ENCODE measurements at places on chromosomes 1 and 21.

GRCh38 chr1:43853161-43853921, 80.3 kb upstream of the ARTN start:
- no peaks in the 10 kb centered on the region for H3K27me3 ChIP-seq
- peaks cover 3% of the 10 kb centered on the region for H3K4me1 ChIP-seq
- peak; percentile 5 for DNase-seq

DNA sequence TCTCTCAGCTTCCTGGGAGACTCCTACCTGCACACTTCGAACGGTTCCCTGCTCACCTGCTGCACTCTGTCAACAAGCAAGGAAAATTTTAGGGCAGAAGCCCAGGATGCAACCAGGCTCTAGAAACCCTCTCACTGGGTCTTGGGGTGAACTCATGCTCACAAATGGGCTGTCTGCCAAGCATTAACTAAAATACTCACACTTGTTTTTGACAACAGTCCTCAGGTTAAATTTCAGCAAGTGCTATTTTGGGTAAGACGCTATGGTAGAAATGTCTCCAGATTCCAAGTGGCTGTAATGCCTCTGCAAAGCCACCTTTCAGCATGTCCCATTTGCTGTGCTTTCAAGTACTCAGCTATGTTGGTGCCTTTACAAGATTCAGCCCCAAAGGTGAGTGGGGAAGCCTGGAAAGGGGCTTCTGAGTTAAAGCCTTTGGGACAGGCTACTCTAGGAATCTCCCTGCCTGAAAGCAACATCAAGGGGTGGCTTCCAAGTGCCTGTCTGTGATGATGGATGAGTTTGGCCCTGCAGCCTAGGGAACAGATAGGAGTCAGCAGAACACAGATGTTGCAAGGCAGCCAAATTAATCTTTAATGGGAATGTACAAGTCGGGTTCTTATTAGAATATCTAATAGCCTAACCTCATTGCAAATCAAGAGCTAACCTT, 211.9 kb upstream of the SPAG17 start:
- no peak overlapping the region for H3K27ac ChIP-seq
- H3K27me3 ChIP-seq: no peaks in the 10 kb centered on the region
- H3K4me1 ChIP-seq: no peaks in the 10 kb centered on the region
- H3K4me3 ChIP-seq: no peak overlapping the region
- no peaks in the 10 kb centered on the region for H3K36me3 ChIP-seq
- DNase-seq: no peak

GRCh38 chr1:32890516-32891240, 4.4 kb downstream of the HPCA start:
- no peaks in the 10 kb centered on the region for H3K4me1 ChIP-seq
- no peak overlapping the region for H3K27ac ChIP-seq
- no peak overlapping the region for H3K4me3 ChIP-seq
- no peak for DNase-seq
- peaks cover 4% of the 10 kb centered on the region for H3K27me3 ChIP-seq

DNA sequence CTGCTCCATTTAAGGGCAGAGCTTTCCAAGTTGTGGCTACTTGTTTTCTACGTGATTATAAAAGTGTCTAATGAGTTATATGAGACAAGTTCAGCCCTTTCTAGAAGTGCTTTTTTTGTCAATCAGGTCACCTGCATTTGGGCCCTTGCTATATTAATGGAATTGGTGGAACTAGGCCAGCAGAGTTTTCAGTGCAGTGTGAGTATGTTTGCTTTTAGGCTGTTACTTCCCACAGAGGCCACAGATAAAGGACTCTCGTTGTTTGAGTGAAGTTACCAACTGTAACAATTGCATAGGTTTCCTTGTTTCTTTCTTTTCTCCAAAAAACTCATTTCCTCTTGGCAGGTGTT, 10.9 kb downstream of the SMAP2 start:
- no peaks in the 10 kb centered on the region for H3K36me3 ChIP-seq
- no peaks in the 10 kb centered on the region for H3K27me3 ChIP-seq
- H3K4me1 ChIP-seq: peaks cover 84% of the 10 kb centered on the region
- H3K4me3 ChIP-seq: peak overlapping the region; percentile 44
- H3K27ac ChIP-seq: peak overlapping the region; percentile 99
- DNase-seq: no peak

- DNase-seq: no peak
- peaks cover 7% of the 10 kb centered on the region for H3K36me3 ChIP-seq
- H3K27ac ChIP-seq: peak overlapping the region; percentile 42
- no peak overlapping the region for H3K4me3 ChIP-seq
- H3K4me1 ChIP-seq: peaks cover 23% of the 10 kb centered on the region
Observed at GRCh38 chr1:153942766-153943549, 3.6 kb downstream of the DENND4B start.

GRCh38 chr1:42966688-42967612, 8.3 kb upstream of the SLC2A1 start:
- no peak overlapping the region for H3K27ac ChIP-seq
- no peaks in the 10 kb centered on the region for H3K4me1 ChIP-seq
- no peak overlapping the region for H3K4me3 ChIP-seq
- no peaks in the 10 kb centered on the region for H3K27me3 ChIP-seq
- DNase-seq: no peak

- H3K36me3 ChIP-seq: no peaks in the 10 kb centered on the region
- no peaks in the 10 kb centered on the region for H3K4me1 ChIP-seq
- no peak overlapping the region for H3K27ac ChIP-seq
- H3K27me3 ChIP-seq: no peaks in the 10 kb centered on the region
Observed at GRCh38 chr1:48251821-48252220, 29.3 kb downstream of the SLC5A9 start.

DNA sequence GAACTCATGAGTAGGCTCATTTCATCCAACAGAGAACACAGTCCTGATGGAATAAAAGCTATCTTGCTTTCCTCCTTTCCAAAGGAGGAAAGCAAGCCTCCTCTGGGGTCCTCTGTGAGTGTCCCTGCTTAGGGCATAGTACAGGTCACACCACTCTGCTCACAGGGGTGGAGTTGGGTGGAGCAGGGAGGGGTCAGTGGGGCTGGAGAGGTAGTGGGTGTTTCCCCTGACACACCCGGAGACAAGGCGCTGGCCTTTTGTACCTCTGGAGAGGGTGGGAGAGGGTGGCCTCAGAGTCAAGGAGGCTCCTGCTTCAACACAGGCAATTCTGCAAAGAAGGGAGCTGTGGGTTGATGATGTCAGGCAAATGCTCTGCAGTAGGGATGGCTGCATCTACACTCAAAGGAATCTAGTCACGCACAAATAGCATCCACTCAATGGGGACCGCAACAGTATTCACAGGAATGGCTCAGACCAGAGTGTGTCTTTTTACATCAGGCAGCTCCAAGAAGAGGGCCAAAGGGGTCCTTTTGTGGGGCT, 58.6 kb upstream of the PLXNA2 start:
- H3K27me3 ChIP-seq: peaks cover 3% of the 10 kb centered on the region
- H3K36me3 ChIP-seq: no peaks in the 10 kb centered on the region
- no peak for DNase-seq

DNA sequence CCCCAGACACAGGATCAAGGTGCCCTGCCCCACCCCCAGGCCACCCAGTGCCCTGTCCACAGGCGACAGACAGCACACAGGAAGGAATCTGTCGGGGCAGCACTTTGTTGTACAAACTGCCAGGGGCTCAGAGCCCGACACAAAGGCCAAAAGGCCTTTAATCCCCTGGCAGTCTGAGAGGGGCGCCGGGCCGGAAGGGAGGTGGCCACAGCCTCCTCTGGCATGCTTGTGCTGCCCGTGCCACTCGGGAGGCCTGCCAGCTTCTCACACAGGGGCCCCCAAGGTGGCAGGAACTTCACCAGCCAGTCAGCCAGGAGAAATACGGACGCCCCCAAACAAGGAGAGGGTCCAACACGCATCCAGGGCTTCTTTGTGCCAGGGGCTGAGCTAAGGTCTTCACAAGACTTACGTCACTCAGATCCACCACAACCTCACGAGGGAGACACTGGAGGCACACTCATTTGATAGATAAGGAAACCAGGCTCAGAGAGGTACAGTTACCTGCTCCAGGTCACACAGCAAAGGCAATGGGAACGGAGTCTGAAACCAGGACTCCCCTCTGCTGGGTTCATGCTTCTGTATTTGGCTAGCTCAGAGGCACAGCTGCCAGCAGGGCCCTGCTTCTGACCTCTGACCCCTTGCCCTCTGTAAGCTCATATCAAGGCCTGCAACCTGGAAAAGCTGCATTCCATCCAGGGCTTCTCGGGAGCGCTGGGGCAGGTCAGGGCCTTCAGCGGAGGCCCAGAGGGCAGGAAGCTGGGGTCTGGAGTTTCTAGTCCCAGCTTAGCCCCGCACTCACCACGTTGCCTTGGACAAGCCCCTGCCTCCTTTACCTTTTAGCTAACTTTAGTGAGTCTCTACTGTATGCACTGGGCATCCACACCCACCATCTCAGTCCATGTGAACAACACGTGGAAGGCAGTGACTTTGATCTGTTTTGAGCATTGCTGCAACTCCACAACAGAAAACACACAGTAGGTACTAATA, 34.8 kb downstream of the HSPG2 start:
- no peaks in the 10 kb centered on the region for H3K4me1 ChIP-seq
- DNase-seq: no peak
- H3K27ac ChIP-seq: no peak overlapping the region
- no peaks in the 10 kb centered on the region for H3K36me3 ChIP-seq
- H3K27me3 ChIP-seq: no peaks in the 10 kb centered on the region
- no peak overlapping the region for H3K4me3 ChIP-seq

DNA sequence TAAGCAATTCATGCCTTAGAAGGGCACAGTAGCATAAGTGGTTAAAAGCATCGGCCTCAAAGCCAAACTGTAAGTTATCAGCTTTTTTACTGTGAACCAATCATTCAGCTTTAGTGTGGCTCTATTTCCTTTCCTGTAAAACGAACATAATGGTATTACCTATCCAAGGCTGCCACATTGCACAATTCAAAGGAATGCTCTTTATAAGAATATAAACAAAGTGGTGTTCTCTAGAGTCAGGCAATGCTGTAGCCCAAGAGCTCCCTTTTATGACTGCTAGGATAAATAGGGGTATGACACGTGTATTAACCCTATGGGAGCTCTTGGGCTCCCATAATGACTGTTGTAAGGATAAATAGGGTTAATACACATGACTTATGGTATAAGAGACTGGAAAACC, 25.4 kb downstream of the INTS7 start:
- no peaks in the 10 kb centered on the region for H3K4me1 ChIP-seq
- no peak overlapping the region for H3K27ac ChIP-seq
- H3K27me3 ChIP-seq: no peaks in the 10 kb centered on the region

DNA sequence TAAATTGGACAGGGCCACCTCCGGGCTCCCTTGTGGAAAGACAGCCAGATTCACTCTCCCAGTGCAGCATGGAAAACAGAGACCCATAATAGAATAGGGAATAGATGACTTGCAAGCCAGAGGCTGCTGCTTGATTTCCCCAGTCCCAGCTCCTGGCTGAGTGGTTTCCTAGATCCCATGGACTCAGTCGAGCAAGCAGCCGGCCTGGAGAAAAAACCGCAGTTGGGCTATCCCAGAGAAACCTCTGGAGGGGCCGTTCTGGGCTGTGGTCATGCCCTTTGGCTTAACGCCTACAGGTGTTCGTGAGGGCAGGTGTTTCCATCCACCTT, 61.7 kb downstream of the ELK4 start:
- no peak for DNase-seq
- peaks cover 5% of the 10 kb centered on the region for H3K4me1 ChIP-seq
- H3K27ac ChIP-seq: no peak overlapping the region
- no peak overlapping the region for H3K4me3 ChIP-seq

- no peak overlapping the region for H3K4me3 ChIP-seq
- no peaks in the 10 kb centered on the region for H3K4me1 ChIP-seq
- DNase-seq: no peak
- H3K36me3 ChIP-seq: no peaks in the 10 kb centered on the region
- H3K27me3 ChIP-seq: no peaks in the 10 kb centered on the region
Observed at GRCh38 chr21:38467374-38467773, 30.9 kb downstream of the ERG start.

DNA sequence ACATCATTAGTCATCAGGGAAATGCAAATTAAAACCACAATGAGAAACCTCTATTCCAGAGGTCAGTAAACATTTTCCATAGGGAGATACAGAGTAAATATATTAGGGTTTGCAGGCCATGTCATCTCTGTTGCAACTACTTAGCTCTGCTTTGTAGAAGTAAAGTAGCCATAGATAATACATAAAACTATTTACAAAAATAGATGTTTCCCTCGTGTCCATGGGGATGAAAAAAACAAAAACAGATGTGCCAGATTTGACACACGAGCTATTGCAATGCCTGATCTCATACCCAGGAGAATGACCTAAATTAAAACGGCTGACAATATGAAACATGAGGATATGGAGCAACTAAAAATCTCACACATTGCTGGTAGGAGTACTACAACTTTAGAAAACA, 17.3 kb downstream of the LTN1 start:
- no peak overlapping the region for H3K4me3 ChIP-seq
- peaks cover 11% of the 10 kb centered on the region for H3K36me3 ChIP-seq
- no peak for DNase-seq
- no peaks in the 10 kb centered on the region for H3K27me3 ChIP-seq
- H3K4me1 ChIP-seq: no peaks in the 10 kb centered on the region
- H3K27ac ChIP-seq: no peak overlapping the region

GRCh38 chr1:6093071-6093470, 47.4 kb downstream of the KCNAB2 start:
- no peak for DNase-seq
- no peak overlapping the region for H3K27ac ChIP-seq
- H3K36me3 ChIP-seq: no peaks in the 10 kb centered on the region
- no peaks in the 10 kb centered on the region for H3K27me3 ChIP-seq
- no peak overlapping the region for H3K4me3 ChIP-seq

GRCh38 chr21:28627261-28627660, 365.4 kb downstream of the LTN1 start:
- no peaks in the 10 kb centered on the region for H3K27me3 ChIP-seq
- H3K4me3 ChIP-seq: no peak overlapping the region
- H3K27ac ChIP-seq: no peak overlapping the region
- H3K36me3 ChIP-seq: no peaks in the 10 kb centered on the region

DNA sequence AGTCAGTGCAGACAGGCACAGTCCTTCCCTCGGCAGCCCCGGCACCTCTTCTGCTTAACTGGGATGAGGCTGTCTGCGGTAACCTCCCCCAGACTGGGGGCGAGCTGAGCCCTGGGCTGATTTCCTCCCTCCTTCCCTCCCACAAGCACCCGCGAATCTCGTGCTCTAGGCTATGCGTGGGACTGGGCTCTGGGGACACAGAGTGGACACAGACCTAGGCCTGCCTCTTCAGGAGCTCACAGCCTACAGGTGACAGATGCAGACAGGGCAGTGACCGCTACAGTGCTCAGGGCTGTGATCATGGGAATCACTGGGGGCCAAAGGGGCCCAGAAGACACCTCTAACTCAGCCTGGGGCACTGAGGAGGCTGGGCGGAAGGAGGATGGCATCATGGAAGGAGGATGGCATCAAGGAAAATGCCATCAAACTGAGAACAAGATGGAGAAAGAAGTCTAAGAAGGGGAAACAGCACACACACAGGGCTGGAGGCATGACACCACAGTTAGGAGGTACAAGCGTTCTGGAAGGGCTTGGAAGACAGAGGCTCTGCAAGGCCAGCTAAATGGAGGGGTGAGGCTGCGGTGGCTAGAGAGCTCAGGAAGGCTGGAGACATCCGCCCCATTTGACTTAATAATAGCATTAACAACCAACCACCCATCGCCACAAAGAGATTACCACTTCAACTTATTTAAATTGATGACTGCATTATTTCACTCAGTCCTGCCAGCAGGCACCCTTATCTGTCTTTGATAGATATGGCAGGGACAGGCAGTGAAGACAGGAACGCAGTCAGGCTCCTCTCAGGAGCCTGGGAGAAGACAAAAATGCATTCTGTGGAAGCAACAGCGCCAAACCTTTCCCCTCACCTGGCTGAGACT, 4.2 kb downstream of the TTC39A start:
- H3K27me3 ChIP-seq: peaks cover 5% of the 10 kb centered on the region
- no peak overlapping the region for H3K27ac ChIP-seq
- no peak overlapping the region for H3K4me3 ChIP-seq
- H3K36me3 ChIP-seq: no peaks in the 10 kb centered on the region
